D721Med (cell line): ENCODE measurements at places on chromosomes 1 and 21.

DNA sequence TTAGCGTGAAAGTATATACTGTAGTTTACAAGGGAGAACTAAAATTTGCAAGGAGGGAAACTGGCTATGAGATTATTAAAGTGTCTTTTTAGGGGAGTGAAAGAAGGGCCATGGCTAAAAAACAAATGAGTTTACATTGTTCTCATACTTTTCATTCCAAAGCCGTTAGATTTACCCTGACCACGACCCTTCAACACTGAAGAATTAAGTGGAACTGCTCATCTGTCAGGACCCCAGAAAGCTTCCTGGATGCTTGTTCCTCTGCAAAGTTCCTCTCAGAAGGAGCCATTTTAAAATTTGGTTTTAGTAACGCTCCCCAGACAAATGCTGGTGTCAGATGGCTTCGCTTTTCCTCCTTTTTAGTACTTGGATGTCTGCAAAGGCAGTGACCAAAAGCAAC, 82.7 kb upstream of the ZBTB18 start:
- DNase-seq, result no peak

DNA sequence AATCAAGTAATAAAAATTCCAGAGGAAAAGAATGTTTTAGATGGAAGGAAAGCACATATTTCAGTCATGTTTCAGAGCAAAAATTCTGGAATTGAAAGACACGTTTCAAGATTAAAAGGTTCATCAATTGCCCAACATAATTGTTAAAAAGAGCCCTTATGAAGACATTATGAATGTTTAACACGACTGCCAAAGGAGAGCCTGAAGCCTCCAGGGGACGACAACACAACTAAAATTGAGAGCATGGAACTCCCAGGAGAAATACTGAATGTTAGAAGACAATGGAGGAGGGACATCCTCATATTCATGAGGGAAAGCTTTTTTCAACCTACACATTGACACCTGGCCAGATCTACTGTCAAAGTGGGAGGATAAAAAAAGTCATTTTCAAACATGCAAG, 16.0 kb downstream of the OR2T11 start:
- DNase-seq, result no peak

DNA sequence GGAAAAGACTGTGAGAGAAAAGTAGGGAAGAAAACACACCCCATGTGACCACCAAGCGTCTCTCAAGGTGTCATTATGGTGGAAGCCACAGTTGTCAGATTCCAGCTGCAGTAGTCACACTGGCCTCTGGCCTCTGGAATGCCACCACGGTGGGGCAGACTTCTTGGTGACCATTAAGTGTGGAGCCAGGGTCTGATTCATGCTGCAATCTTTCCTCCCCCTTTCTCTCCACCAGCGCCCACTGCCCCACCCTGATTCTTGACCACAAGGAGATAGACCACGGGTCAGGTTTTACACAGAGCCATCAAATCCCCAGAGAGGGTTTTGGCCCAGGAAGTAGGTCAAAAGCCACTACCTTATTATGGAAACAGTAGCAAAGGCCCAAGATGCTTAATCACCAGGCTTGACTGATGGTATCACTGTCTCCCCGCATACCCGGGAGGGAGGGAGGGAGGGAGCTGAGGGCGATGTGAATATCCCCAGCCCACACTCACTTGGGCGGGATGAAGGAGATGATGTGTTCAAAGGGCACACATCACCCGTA, 52.7 kb upstream of the GRHL3 start:
- no peak for DNase-seq

DNA sequence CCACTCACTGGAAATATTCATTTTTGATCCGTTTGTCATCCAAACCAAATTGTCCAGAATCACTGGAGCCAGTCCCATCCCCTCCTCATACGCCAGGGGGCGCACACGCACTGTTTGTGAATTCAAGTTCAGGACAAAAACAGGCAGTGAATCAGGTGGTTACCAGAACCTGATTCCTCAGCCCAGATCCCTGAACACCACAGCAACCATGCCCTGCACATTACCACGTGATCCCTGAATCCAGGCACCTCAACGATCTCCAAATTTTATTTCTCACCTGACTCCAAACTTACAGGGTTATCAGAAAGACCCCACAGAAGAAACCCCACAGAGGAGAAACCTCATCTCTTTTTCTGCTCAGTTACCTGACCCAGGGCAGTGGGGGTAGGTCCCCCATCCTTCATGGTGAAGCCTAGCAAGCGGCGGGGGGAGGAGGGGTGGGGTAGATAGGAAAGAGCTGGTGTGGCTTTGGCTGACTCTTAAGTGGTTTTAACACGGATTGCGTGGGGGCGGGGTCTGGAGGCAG, 1.4 kb upstream of the PTPRF start:
- no peak for DNase-seq

GRCh38 chr1:3892748-3893147, 7.3 kb downstream of the C1orf174 start:
- DNase-seq, result no peak

DNA sequence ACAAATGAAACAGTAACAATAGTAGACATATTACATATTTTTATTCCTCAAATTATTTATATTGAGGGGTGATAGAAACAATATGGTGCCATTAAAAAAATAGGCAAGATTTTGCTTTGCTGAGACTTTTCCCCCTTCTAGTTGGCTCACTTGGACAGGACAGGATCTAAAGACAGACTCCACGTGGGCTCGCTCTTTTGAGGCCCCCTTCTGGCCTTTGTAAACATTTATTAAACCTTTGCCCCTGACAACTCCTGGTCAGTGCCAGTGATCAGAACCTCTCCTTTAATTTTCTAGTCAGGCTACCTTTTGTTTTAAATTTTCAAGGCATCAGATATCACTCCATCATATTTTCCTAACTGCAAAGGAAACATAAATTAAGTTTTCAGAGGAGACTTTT, 49.7 kb upstream of the IFI44L start:
- DNase-seq, result no peak
